ENCODE measurements at places on chromosomes 1 and 21.
A peak's percentile ranks its signal among the peaks of the same experiment; 100 is the strongest.

GRCh38 chr21:15754640-15755039 lies 24.9 kb downstream of the USP25 start:
- H3K4me3 ChIP-seq, result no peak overlapping the region
- H3K27ac ChIP-seq, result no peak overlapping the region
- H3K27me3 ChIP-seq, result no peaks in the 10 kb centered on the region
- no peaks in the 10 kb centered on the region for H3K36me3 ChIP-seq
- no peak for DNase-seq
- H3K4me1 ChIP-seq, result peaks cover 5% of the 10 kb centered on the region

DNA sequence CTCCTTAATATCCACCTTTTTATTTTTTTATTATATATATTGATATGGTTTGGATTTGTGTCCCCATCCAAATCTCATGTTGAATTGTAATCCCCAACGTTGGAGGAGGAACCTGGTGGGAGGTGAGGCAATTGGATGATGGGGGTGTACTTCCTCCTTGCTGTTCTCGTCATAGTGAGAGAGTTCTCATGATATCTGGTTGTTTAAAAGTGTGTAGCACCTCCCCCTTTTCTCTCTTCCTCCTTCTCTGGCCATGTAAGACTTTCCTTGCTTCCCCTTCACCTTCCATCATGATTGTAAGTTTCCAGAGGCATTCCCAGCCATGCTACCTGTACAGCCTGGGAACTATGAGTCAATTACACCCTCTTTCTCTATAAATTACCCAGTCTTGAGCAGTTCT lies 22.7 kb upstream of the CCSAP start:
- peaks cover 14% of the 10 kb centered on the region for H3K27me3 ChIP-seq
- H3K36me3 ChIP-seq, result no peaks in the 10 kb centered on the region
- H3K4me1 ChIP-seq, result no peaks in the 10 kb centered on the region
- H3K27ac ChIP-seq, result no peak overlapping the region
- DNase-seq, result no peak
- no peak overlapping the region for H3K4me3 ChIP-seq

DNA sequence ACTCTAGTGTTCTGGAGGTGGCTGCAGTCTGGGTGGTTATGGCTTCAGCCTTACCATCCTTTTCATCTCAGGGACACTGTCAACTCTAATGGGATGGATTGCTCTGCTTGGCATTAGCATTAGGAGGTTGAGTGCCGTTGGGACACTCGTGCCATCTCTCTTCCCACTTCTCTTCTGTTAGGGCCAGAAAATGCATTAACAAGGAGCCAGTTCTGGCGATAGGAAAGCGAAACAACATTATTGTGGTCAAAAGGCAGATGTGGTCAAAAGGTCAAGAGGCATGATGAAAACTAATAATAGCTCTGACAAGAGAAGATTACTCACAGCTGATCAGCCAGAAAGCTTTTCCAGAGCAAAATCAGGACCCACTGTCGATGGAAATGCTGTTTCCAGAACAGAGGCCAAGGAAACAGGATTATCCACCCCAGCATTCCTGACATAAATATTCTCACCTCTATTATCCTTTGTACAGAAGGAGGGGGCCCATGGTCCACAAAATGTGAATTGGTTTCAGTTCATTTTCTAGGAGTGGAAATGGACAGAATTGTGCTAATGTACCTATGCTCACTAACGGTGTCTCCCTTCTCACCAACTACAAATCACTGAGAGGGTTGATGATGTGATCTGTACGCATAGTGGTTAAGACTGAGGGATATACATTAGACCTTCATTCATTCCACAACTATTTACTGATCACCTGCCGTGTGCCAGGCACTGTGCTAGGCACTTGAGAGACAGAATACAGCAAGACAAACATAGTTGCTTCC lies 72.0 kb downstream of the ST6GALNAC5 start:
- H3K4me3 ChIP-seq, result peak overlapping the region; percentile 20
- peaks cover 9% of the 10 kb centered on the region for H3K4me1 ChIP-seq
- H3K27ac ChIP-seq, result peak overlapping the region; percentile 62
- H3K36me3 ChIP-seq, result no peaks in the 10 kb centered on the region
- H3K27me3 ChIP-seq, result no peaks in the 10 kb centered on the region

DNA sequence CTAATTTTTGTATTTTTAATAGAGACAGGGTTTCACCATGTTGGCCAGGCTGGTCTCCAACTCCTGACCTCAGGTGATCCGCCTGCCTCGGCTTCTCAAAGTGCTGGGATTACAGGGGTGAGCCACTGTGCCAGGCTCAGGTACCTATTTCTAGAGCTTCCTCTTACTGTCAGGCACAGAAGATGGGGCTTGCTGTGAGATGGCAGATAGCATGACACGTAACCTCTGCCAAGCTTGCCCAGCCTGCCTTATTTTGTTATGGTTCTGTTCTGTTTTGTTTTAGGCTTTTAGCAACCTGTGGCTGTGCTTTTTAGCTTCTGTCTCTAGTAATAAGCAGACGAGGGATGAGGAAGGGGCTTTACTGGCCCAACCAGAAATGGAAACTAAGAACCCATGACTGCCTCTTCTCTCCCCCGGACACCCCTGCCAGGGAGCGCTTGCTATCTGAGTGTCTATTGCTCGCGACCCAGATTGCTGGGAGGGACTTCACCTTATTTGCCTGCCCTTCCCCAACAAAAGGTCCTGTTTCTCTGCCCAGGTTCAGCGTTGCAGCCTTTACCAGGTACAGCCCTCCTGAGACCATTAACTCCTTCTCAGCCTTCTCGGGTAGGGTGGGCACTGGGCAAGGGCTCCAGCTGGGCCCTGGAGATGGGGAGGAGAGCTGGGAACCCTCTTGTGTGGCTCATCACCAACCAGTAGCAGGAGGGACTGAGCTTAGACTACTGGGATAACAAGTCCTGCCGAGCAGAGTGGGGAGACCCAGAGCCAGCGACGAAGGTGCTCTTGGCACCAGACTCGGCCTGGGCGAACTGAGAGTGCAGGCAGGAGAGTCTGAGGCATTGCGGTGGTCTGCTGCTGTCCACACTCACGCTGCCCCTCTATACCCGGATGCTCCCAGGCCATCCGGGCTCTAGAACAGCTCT lies 13.5 kb upstream of the LGR6 start:
- peaks cover 12% of the 10 kb centered on the region for H3K27me3 ChIP-seq
- no peak for DNase-seq
- H3K4me1 ChIP-seq, result peaks cover 4% of the 10 kb centered on the region
- H3K27ac ChIP-seq, result no peak overlapping the region
- no peaks in the 10 kb centered on the region for H3K36me3 ChIP-seq

DNA sequence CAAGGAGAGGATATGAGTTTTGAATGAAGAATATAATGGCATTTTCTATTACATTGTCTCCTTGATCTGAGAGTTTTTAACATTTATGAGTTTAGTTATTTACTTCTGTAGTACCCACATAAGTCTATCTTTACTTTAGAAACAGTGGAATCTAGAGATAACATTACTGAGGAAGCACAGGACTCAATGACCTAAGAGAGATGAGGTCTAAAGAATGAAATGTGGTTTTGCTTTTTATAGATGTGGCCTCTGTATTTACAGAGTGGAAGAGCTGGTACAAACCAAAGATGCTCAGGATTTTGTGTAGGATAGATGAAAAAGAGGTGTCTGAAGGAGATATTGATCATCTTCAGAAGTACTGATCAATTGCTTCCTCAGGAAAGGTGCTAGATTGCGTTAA lies 177.3 kb downstream of the KCTD3 start:
- no peak overlapping the region for H3K4me3 ChIP-seq
- no peak for DNase-seq
- H3K27me3 ChIP-seq, result no peaks in the 10 kb centered on the region
- H3K4me1 ChIP-seq, result no peaks in the 10 kb centered on the region
- H3K36me3 ChIP-seq, result no peaks in the 10 kb centered on the region

DNA sequence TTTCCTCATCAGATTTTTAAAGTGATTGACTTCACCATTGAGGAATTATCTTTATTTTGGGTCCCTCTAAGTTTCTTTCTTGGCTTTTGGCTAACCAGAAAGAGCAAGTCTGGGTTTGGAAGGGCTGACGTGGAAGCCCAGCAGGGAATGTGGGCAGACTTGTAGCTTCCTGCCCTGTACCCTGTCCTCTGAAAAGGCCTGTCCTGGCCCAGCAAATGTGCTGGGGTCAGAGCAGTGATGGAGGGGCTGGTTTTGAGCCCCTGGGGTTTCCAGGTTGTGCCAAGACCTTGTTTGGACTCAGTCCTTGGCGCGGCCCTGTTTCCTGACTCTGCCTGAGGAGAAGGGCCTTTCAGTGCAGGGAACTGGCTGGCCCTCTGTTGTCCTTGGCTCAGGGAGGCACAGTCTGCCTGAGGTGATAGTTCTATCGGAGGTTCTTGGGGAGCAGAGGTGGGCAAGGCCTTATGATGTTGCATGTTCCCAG lies 72.1 kb downstream of the UCK2 start:
- peaks cover 14% of the 10 kb centered on the region for H3K36me3 ChIP-seq
- no peak overlapping the region for H3K4me3 ChIP-seq
- no peak for DNase-seq
- H3K27ac ChIP-seq, result peak overlapping the region; percentile 81
- H3K4me1 ChIP-seq, result peaks cover 49% of the 10 kb centered on the region
- no peaks in the 10 kb centered on the region for H3K27me3 ChIP-seq

GRCh38 chr1:198387587-198387986 lies 152.9 kb downstream of the ATP6V1G3 start:
- no peak overlapping the region for H3K27ac ChIP-seq
- no peak overlapping the region for H3K4me3 ChIP-seq
- no peak for DNase-seq
- H3K4me1 ChIP-seq, result peaks cover 2% of the 10 kb centered on the region

- peak; percentile 60 for DNase-seq
- H3K27me3 ChIP-seq, result no peaks in the 10 kb centered on the region
- no peaks in the 10 kb centered on the region for H3K4me1 ChIP-seq
- no peaks in the 10 kb centered on the region for H3K36me3 ChIP-seq
- no peak overlapping the region for H3K27ac ChIP-seq
These were observed 7.1 kb upstream of the PRKCZ start for GRCh38 chr1:2042830-2043773.

DNA sequence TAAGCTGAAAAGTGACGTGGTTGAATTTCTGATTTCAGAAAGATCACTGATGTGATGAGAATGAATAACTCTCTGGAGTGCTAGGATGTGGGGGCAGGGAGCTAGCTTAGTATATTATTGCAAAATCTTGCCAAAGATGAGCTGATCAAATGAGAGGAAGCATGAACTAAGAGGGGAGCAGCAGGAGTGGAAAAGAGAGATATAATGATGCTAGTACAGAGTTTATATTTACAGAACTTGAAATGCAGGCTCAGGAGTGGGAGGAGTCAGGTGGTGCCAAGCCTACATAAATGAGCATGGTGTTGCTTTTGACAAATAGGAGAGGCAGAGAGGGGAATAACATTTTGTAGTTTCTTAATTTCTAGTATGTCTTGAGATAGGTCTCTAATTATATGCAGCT lies 38.1 kb upstream of the NBL1 start:
- no peaks in the 10 kb centered on the region for H3K4me1 ChIP-seq
- no peaks in the 10 kb centered on the region for H3K36me3 ChIP-seq
- no peak overlapping the region for H3K4me3 ChIP-seq

GRCh38 chr1:197733324-197733723 lies 42.0 kb downstream of the DENND1B start:
- H3K27me3 ChIP-seq, result no peaks in the 10 kb centered on the region
- H3K4me3 ChIP-seq, result no peak overlapping the region
- H3K27ac ChIP-seq, result no peak overlapping the region
- no peaks in the 10 kb centered on the region for H3K4me1 ChIP-seq
- no peak for DNase-seq

- no peaks in the 10 kb centered on the region for H3K4me1 ChIP-seq
- no peak overlapping the region for H3K4me3 ChIP-seq
- H3K36me3 ChIP-seq, result no peaks in the 10 kb centered on the region
- H3K27me3 ChIP-seq, result no peaks in the 10 kb centered on the region
- no peak overlapping the region for H3K27ac ChIP-seq
These were observed 24.3 kb downstream of the GRIK3 start for GRCh38 chr1:37010011-37010410.

- no peak for DNase-seq
- H3K4me1 ChIP-seq, result no peaks in the 10 kb centered on the region
- H3K27ac ChIP-seq, result no peak overlapping the region
- no peaks in the 10 kb centered on the region for H3K36me3 ChIP-seq
- no peak overlapping the region for H3K4me3 ChIP-seq
- no peaks in the 10 kb centered on the region for H3K27me3 ChIP-seq
These were observed 65.9 kb upstream of the SIPA1L2 start for GRCh38 chr1:232695621-232696385.

DNA sequence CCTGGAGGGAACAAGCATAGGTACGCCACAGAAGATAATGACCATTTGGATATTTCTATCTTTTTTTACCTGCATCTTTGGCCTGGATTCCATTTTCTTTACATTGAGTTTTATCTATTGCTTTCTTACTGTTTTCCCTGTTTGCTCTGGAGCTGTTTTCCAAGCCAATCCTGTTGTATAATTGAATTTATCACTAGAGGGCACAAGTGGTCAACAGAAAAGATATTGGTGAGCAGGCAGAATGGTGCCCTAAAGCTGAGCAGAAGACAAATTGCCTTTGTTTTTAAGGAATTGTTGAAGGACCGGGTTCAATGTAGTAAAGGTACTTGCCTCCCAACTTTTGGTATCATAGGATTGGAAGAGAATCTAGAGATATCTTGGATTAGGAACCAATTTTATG lies 152.8 kb downstream of the PPP1R12B start:
- no peaks in the 10 kb centered on the region for H3K27me3 ChIP-seq
- H3K36me3 ChIP-seq, result peaks cover 11% of the 10 kb centered on the region
- H3K27ac ChIP-seq, result no peak overlapping the region

DNA sequence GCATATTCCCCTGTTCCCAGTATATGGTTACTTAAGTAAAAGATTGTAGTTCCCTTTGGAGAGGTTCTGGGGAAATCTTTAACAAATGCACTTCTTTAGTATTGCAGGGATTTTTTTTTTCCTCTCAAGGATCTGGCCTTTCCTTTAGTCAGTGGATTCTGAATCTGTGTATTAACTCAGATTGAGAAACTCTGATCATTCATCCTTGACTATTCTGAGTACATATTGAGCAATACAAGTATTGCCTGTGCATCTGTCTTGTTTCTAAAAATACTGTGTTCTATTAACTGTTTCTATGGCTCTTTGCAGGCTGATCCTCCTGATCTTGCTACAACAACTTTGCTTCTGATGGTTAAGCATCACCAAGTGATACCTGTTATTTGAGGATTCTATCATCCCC lies 67.8 kb upstream of the FGGY start:
- no peaks in the 10 kb centered on the region for H3K27me3 ChIP-seq
- H3K36me3 ChIP-seq, result no peaks in the 10 kb centered on the region
- H3K27ac ChIP-seq, result no peak overlapping the region

- no peak for DNase-seq
- H3K4me1 ChIP-seq, result peaks cover 4% of the 10 kb centered on the region
These were observed 65.7 kb downstream of the TMCO4 start for GRCh38 chr1:19734056-19734455.

- no peaks in the 10 kb centered on the region for H3K27me3 ChIP-seq
- H3K36me3 ChIP-seq, result peaks cover 39% of the 10 kb centered on the region
These were observed 15.2 kb downstream of the DDX20 start for GRCh38 chr1:111770916-111771315.
